ENCODE measurements at places on chromosomes 2 and 18.

DNA sequence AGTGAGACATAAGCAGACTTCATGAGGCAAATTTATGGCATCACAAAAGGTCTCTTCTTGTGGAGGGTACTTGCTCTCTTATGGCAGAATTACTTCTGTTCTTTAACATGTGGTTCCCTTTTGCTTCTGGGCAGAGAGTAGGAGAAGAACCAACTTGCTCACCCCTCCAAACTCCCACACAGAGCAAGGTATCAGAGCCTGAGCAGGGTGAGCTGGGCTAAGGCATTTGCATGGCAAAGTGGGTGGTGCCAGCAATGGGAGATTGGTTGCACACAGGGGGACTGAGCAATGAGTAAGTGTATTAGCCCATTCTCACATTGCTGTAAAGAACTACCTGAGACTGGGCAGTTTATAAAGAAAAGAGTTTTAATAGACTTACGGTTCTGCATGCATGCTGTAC is 64.2 kb upstream of the ITGB6 start:
- no peak for DNase-seq

DNA sequence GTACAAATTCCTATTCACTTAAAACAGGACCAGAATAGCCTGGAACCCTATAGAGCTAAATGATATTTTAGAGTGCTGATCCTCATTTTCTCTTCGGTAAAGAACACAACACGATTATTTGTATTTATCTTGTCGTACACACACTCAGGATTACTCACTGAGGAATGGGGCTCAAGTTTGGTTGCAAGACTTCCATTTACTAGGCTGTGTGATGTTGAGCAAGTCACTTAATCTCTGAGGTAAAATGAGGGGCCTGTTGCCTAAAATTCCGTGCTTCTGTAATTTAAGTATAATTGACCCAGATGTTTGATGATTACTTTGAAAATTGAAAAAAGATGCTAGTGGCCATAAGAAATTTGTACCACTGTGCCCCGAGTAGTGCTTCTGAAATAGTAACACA is 42.6 kb upstream of the MAP4K3 start:
- DNase-seq = no peak

GRCh38 chr2:113848758-113849415 is 41.0 kb upstream of the ACTR3 start:
- DNase-seq = no peak

DNA sequence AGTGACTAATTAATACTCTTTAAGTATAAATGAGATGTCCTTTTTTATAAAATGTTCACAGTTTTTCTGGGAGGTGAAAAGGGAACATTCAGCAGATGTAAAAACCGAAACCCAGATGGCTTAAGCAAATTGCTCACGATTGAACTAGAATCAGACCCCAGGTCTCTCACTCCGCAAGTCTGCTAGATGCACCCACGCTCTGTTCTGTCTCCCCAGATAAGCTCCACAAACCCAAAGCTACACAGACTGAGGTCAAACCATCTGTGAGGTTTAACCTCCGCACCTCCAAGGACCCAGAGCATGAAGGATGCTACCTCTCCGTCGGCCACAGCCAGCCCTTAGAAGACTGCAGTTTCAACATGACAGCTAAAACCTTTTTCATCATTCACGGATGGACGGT is 3.2 kb downstream of the LIPG start:
- DNase-seq = no peak

- DNase-seq = no peak
Observed at GRCh38 chr2:25567406-25567805, 106.0 kb downstream of the DTNB start.

DNA sequence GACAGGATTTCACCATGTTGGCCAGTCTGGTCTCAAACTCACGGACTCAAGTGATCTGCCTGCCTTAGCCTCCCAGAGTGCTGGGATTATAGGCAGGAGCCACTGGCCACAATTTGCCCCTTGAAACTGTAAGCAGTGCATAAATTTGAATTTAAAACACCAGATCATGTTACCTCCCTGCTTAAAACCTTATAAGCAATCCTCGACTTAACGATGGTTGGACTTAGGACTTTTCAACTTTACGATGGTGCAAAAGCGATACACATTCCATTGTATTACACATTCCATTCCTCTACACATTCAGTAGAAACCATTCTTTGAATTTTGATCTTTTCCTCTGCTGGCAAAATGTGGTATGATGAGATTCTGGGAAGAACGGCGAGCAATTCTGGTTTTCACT is 23.2 kb upstream of the EFR3B start:
- DNase-seq = no peak

- peak; percentile 32 for DNase-seq
Observed at GRCh38 chr2:162333968-162334367, 10.0 kb upstream of the GCA start.

GRCh38 chr2:57570961-57571360 is 475.6 kb upstream of the VRK2 start:
- no peak for DNase-seq

DNA sequence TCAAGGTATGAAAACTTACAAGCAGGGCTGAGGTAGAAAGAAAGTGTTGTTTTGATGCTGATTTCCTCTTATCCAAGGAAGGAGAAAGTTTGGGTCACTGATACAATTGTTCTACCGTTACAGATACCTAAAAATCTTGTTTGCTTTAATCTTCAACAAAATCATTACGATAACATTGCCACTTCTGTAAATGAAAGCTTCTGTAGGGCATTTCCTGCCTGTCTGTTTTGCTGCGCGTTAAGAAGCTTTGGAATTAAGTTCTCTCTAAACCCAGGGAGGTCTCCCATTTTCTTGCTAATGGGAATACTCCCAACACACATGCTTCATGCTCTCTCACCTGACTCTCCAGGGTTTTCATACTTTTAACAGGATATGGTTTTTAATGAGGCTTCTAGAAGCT is 258.5 kb downstream of the PTGR3 start:
- no peak for DNase-seq

GRCh38 chr18:5425721-5426120 is 118.1 kb downstream of the EPB41L3 start:
- no peak for DNase-seq

GRCh38 chr2:104321796-104322349 is 532.0 kb upstream of the POU3F3 start:
- DNase-seq = no peak

- DNase-seq = peak; percentile 15
Observed at GRCh38 chr2:42110641-42111322, 58.4 kb upstream of the EML4 start.

DNA sequence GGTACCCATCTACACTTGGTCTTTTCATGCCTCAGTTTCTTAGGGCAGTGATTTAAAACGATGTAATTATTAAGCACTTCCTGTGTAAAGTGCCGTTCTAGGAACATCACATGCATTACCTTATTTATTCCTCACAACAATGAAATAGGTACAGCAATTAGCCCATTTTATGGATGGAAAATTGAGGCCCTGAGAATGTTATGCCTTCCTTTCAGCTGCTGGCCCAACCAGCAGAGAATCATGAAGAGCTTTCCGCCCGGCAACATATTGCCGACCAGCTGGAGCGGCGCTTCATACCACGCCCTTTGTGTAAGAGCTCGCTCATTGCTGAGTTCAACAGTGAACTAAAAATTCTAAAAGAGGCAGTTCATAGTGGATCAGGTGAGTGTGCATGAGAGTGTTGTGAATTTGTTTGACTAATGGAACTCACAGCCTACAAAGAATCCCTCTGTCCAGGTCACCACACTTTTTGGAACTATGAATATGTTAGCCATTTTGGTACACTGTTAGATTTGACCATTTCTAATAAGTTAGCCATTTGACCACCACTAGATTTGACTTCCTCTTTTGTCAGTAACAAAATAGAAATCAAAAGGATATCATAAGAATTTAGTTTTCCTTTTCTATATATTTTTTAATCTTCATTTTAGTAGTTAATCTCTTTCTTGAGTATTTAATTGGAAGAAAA is 25.6 kb upstream of the RPE start:
- DNase-seq = no peak

GRCh38 chr18:9792565-9793245 is 84.6 kb downstream of the RAB31 start:
- DNase-seq = no peak

GRCh38 chr18:44503854-44504253 is 176.8 kb upstream of the SETBP1 start:
- no peak for DNase-seq

DNA sequence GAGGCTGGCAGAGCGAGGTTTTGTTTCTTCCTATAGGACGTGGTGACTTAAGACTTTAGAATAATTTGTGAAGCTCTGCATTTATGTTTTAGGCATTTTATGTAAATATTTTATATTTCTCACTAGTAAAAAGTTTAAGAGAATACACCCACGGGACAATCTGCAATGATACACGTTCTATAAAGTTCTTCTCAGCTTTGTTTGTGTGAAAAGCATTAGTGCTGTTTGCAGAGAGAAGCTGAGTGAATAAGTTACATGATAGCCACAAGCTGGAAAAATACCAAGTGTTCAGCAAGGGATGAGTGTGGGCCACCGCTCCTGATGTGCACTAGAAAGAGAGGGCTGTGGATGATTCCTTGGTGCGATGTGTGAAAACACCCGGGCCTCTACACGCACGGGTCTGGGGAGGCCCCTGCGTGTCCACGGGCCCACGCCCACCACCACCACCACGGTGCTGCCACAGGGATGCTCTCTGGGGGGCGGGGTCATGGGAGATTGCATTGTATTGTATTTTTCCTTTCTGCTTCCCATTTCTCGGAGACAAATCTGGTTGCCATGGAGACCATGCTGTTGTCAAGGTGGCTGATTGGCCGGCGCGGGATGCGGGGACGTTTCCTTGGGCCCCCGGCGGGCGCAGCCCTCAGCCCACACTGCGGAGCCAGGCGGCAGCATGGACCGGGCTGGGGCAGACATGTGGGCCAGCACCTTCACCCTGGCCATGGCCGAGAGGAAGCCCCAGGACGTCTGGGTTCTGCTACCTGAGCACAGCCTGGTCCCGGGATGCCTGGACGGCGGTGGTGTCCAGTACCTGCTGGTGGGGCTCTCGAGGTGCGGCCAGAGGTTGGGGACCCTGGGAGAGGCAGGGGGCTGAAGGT is at the start of gene RTP5:
Gene RTP5 (plus strand): TSS at position 643 of the 875 bp plus-strand sequence. CDS start 28 bp downstream, at position 671.
- DNase-seq = no peak

DNA sequence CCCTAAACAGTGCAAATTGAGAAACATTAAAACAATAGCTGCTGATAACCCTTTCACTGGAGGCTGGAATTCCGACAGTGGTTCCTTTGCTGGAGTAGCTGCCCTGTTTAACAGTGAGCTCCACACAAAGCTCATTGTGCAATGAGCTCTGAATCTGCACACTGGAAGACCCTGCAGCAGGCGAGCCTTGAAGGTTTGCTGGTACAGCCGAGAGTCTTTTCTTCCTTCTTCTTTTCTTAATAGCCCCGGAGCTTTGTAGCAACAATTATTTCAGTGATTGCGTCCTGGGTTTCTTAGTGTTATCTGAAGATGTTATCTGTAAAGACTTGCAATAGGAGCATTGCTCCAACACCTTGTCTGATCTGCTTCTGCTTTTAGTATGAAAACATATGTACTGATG is 50.8 kb upstream of the CXCR4 start:
- peak; percentile 53 for DNase-seq

- no peak for DNase-seq
Observed at GRCh38 chr2:47488870-47489584, 86.1 kb downstream of the MSH2 start.

DNA sequence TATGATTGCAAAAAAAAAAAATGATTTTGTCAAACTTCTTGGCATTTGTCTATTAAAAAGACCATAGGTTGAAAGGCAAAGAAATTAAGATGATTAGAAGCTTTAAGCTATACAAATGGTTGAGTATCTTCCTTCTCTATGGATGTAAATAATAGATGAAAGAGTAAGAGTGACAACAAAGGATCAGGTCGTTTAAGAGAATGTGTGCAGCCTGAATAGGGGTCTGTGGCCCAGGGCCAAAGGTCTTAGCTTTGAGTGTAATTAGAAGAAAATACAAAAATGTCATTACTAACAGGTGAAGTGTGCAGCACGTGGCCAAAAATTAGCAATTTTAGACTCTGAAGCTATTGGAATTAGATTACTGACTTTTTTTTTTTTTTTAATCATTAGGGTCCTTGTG is 122.4 kb downstream of the GREB1L start:
- DNase-seq = no peak

DNA sequence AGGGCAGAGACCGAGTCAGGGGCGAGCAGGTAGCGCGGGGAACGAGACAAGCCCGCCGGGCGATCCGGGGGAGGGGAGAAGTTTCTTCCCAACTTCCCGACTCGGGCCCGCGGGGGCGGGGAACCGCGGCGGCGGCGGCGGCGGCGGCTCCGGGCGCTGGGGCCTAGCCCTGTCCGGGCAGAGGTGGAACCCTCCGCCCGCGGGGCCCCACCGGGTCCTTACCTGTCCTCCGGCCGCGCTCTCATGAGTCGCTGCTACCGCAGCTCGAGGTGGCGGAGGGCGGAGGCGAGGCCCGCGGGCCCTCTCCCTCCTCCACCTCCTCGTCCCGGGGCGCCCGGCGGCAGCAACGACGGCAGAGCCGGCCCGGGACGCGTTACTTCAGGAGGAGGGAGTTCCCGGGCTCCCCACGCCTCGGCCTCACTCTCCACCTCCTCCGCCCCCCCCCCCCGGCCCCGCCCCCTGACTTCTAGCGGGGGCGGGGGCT is at the start of gene YES1:
Gene YES1 (minus strand): TSS at position 351 of the 484 bp plus-strand sequence. CDS start 55,415 bp downstream, outside the sequence.
- no peak for DNase-seq

DNA sequence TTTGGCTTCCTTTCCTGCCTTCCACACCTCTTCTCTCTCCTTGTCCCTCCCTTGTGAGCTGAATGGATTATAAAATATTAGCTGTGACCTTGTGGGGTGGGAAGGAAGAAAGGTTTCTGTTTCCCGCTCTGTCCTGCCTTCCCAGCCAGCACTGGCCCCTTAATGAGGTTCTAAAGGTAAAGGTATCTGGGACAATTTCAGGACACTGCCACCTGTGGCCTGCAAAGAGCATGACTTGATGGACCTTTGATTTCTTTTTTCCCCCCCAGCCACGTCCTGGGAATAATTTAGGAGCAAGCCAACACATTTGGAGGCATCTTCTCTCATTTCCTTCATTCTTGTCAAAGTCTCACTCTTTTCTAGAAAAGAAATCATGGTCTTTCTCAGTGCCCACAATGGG is 246.7 kb upstream of the EPAS1 start:
- no peak for DNase-seq

- no peak for DNase-seq
Observed at GRCh38 chr2:31205613-31206012, 11.7 kb downstream of the CAPN14 start.

GRCh38 chr2:207477896-207478295 is 51.9 kb upstream of the CREB1 start:
- DNase-seq = no peak

GRCh38 chr2:54595999-54596902 is 127.2 kb upstream of the EML6 start:
- no peak for DNase-seq
